ENCODE measurements at places on chromosomes 1 and 21.

GRCh38 chr1:160949881-160950280, 4.7 kb downstream of the ITLN2 start:
- no peak for DNase-seq

- no peak for DNase-seq
These were observed 85.4 kb downstream of the CEP350 start for GRCh38 chr1:180040034-180040433.

GRCh38 chr1:111446546-111446945, 2.5 kb downstream of the WDR77 start:
- no peak for DNase-seq

DNA sequence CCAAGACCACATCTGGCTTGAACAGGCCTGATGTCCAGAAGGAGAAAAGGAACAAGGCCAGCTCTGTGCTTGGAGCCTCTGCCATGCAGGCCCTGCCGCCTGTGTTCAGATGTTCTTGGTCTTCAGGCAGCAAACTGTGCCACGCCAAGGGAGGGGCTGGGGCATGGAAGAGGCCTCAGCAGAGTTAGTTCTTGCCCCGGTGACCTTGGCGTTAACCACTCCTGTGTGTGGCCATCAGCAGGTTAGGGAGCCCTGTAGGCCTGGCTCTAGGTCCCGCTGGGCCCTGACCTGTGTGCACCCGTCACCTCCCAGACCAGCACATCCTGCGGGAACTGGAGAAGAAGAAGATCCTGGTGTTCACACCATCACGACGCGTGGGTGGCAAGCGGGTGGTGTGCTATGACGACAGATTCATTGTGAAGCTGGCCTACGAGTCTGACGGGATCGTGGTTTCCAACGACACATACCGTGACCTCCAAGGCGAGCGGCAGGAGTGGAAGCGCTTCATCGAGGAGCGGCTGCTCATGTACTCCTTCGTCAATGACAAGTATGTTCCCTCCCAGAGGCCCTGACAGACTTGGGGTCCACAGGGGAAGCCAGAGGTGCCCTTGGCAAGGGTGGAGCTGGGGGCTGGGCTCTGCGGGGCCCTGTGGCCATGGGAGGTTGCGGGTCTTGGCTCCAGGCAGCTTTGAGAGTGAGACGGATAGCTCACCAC, 7.1 kb downstream of the ZC3H12A start:
- peak; percentile 15 for DNase-seq

GRCh38 chr1:60960891-60961461, 121.4 kb upstream of the NFIA start:
- DNase-seq = no peak

DNA sequence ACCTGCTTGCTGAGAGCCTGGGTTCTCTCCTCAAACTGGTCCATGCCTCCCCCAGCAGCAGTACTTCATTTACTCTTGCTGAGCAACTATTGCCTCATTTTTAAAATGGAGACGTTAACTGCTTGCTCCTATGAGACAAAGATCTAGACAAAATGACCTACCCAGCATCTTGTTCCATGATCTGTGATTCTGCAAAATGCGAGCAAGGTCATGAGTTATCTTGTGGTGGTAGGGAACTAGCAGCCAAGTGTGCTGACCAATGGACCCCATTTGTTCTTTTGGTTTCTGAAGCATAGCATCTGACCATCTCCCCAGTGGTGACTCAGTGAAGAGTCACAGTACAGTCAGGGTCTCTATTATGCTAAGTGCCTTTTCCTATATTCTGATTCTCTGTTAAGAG, 40.4 kb downstream of the TBX15 start:
- no peak for DNase-seq

DNA sequence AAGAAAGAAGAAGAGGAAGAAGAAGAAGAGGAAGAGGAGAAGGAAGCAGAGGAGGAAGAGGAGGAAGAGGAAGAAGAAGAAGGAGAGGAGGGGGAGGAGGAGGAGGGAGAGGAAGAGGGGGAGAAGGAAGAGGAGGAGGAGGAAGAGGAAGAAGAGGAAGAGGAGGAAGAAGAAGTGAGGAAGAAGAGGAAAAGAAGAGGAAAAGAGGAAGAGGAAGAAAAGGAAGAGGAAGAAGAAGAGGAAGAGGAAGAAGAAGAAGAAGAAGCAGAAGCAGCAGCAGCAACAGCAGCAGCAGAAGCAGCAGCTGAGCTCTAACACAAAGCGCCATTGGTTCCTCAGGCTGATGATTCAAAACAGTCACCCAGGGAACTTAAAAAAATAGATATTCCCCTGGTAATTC, 34.0 kb downstream of the DNAI4 start:
- DNase-seq = no peak

DNA sequence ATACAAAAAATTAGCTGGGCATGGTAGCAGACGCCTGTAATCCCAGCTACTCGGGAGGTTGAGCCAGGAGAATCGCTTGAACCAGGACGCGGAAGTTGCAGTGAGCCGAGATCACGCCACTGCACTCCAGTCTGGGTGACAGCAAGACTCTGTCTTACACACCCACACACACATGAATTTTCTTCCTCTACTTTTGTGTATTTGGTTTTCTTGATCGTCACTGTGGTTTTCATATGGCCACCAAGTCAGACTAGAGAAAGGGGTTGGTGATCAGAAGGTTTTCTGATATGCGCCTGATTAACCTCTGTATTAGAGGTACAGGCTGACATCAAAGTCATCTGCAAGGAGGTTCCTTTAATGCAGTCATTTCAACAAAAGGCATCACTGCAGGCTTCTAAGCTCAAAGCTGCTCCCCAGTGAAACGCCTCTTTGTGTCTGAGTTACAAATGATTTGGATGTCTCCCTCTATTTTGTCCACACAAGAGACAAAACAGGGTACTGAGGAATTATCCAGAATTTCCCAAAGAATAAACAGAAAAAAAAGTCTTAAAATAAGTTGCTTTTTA, 11.1 kb downstream of the SH2D1B start:
- no peak for DNase-seq

DNA sequence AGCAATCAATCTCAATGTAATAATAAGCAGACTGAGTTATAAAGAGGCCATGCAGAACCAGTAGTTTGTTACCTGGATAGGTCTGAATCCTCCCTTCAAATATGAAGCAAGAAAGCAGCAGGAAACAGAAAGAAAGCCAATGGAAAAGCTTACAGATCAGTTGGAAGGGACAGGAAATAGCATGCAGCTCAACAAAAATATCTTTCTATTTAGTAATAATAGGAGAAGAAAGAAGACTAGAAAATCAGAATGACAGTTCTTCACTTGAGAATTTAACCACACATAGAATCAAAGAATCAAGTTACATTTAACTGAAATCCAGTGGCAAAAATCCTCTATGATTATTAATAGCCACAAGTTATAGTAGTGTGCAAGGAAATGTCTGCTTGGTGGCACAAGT, 194.4 kb downstream of the EIF4G3 start:
- no peak for DNase-seq

DNA sequence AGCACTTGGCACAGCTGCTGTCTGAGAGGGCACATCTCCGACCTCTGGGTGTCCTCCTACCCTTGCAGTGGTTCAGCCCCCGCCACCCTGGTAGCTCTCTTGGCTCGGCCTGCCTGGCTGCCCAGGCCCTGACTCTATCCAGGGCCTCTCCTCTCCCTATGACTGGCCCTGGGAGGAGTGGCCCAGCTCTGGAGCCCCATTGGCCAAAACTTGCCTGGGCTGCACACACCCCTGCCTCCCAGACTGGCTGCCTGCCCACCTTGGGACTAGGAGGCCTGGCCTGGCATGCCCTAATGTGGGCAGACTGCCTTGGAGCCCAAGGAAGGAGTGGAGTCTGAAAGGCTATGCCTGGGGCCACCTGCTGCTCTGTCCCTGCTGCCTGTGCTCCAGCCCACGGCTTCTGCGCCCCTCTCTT, 33.6 kb downstream of the ACOT11 start:
- no peak for DNase-seq

DNA sequence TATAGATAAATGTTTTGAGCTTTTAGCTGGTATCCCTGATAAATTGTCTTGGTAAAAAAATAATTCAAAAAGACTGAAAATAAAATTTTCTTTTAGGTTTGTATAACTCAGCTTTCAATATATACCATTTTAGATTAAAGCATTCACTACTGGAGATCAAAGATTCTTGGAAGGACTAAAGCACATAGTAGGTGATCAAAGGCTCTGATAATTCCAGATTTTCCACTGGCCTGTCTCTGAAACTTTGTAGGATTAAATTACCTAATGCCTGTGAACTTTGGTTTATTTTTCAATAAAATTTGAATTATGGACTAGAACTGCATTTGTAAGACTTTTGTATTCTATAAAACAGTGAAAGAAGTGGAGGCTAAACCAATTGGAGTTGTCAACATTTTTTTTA, 1.2 kb upstream of the RGS18 start:
- DNase-seq = no peak

- DNase-seq = no peak
These were observed 33.3 kb downstream of the HSPG2 start for GRCh38 chr1:21903638-21904453.
